ENCODE measurements at places on chromosomes 1 and 21. TPM values are rescaled to one million over a fixed set of nuclear protein-coding genes. Genes with fewer than 3 reads are reported as not detected.

AVPR1B gene
- not detected for total RNA-seq

RAB42 gene
- 0.83 TPM for total RNA-seq

FNDC7 gene
- under 0.01 TPM for total RNA-seq

GRCh38 chr21:14572204-14572780, 26.2 kb upstream of the SAMSN1 start:
- no peak overlapping the region for H3K4me3 ChIP-seq
- no peak for DNase-seq
- no peaks in the 10 kb centered on the region for H3K4me1 ChIP-seq

GRCh38 chr1:226135059-226135651, 51.4 kb downstream of the ACBD3 start:
- H3K36me3 ChIP-seq, result no peaks in the 10 kb centered on the region
- H3K27ac ChIP-seq, result no peak overlapping the region
- H3K27me3 ChIP-seq, result no peaks in the 10 kb centered on the region
- H3K4me3 ChIP-seq, result no peak overlapping the region
- no peak for DNase-seq
- no peaks in the 10 kb centered on the region for H3K4me1 ChIP-seq

SPRR2A gene
- total RNA-seq, result not detected

CRB1 gene
- under 0.01 TPM for total RNA-seq

ACKR1 gene
- total RNA-seq, result not detected

- no peak overlapping the region for H3K4me3 ChIP-seq
- no peaks in the 10 kb centered on the region for H3K27me3 ChIP-seq
- H3K4me1 ChIP-seq, result peaks cover 2% of the 10 kb centered on the region
- H3K27ac ChIP-seq, result no peak overlapping the region
These were observed 6.5 kb downstream of the CCSAP start for GRCh38 chr1:229336345-229336744.

DNA sequence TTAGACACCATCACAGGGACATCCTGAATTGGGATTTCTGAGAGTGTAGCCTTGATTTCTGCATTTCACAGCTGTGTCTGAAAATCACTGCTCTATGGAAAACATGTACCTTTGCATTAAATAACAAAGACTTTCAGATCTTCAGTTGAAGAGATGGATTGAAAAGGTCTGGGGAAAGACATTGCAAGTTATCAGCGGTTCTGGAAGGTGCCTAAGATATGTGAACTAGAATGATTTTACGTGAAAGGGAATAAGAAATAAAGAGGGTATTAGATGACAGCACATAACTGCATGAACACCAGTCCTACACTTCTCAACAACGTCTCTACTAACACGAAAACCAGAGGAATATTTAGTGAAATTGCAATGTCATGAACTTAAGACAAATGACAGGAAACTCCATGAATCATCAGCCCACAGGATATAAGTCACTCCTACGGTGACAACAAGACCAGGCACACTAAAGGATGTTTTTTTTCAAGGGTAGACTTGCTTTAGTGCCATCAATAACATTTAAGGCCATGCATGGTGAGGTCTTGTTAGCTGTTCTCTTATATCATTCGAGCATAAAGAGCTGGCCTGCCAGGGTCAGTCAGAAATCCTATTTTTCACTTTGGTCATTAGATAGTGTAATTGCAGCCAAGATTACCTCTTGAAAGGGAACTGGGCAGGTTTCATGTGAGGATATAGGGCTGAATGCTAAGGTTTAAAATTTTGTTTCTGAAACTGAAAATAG, 283.1 kb downstream of the GRIK1 start:
- H3K27me3 ChIP-seq, result no peaks in the 10 kb centered on the region
- no peaks in the 10 kb centered on the region for H3K36me3 ChIP-seq
- H3K27ac ChIP-seq, result no peak overlapping the region
- H3K4me3 ChIP-seq, result no peak overlapping the region

- no peaks in the 10 kb centered on the region for H3K4me1 ChIP-seq
- no peaks in the 10 kb centered on the region for H3K27me3 ChIP-seq
- peaks cover 7% of the 10 kb centered on the region for H3K36me3 ChIP-seq
- no peak overlapping the region for H3K27ac ChIP-seq
These were observed 14.0 kb downstream of the LPGAT1 start for GRCh38 chr1:211816586-211816985.

DNA sequence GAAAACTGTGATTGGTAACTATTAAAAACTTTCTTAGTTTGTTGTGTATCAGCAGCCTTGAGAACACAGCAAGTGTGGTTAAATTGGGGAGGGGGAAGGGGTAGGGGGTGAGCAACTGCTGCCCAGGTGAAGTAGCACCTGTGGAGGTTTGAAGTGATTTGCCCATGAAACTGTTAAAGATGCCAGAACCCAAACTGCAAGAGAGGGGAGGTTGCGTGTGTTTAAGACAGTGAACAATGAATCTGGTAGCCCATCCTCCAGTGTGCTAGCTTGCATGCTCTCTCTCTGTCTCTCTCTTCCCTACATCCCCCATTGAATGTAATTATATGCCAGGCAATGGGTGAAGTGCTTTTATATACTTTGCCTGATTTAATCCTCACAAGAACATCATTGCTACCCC, 154.7 kb downstream of the RUNX1 start:
- no peaks in the 10 kb centered on the region for H3K27me3 ChIP-seq
- H3K27ac ChIP-seq, result no peak overlapping the region
- DNase-seq, result no peak
- H3K4me3 ChIP-seq, result no peak overlapping the region

- H3K36me3 ChIP-seq, result no peaks in the 10 kb centered on the region
- H3K4me3 ChIP-seq, result no peak overlapping the region
- no peaks in the 10 kb centered on the region for H3K4me1 ChIP-seq
- DNase-seq, result peak; percentile 37
- H3K27me3 ChIP-seq, result no peaks in the 10 kb centered on the region
These were observed 36.4 kb downstream of the RXRG start for GRCh38 chr1:165408518-165408917.

- no peak for DNase-seq
- no peaks in the 10 kb centered on the region for H3K4me1 ChIP-seq
- H3K27ac ChIP-seq, result no peak overlapping the region
- peaks cover 56% of the 10 kb centered on the region for H3K36me3 ChIP-seq
- no peak overlapping the region for H3K4me3 ChIP-seq
These were observed 8.5 kb downstream of the SSR2 start for GRCh38 chr1:156012051-156012817.

DNA sequence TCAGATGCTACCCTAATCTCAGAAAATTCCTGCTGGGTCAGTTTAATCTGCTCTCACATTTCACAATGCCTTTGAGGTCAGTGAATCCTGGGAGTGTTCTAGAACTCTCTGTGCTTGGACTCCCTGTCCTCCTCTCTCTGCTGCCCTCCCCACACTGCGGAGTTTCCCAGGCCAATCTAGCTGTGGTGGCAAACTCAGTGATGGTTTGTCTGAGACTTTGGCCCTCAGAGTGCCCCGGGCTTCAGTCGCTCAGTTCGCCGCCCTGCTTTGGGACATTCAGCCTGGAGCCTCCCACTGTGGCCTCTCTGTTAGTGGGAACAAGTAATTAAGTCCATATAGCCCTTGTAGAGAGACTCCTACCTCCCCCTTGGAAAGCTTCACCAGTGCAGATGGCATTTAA, 7.1 kb downstream of the C1orf226 start:
- H3K4me3 ChIP-seq, result no peak overlapping the region
- no peaks in the 10 kb centered on the region for H3K4me1 ChIP-seq

DNA sequence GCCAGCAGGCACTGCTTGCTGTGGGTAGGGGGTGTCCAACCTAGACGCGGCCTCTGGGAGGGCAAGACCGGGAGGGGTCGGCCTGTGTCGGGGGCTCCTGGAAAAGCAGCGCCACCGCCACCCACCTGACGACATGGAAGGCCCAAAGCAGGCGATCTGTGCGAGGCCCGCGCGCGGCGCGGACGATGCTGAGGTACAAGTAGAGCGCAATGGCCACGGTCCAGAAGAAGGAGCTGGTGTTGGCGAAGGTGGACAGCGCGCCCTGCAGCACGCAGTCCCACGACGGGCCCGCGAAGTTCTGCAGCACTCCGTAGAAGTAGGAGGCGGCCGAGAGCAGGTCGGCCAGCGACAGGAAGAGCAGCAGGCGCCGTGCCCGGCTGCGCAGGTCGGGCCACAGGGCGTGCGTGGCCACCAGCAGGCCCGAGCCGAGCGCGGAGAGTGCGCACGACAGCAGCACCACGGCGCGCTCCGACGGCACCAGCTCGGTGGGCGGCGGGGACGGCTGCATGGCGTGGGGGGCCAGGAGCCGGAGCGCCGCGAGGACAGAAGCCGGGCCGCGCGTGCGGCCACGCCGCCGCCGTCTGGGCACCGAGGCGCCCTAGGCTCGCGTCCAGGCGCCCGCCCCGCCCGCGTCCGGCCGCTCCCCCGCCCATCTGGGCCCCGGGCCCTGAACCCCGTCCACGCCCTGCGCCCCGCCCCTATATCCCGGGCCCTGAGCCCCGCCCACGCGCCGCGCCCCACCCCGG, at the start of gene GPR157:
Gene GPR157, minus strand, starts transcription at position 583 of the 746 bp plus-strand sequence. Its CDS starts 75 bp downstream, at position 508.
- no peaks in the 10 kb centered on the region for H3K27me3 ChIP-seq
- H3K4me3 ChIP-seq, result peak within 1 kb of the TSS; percentile 85
- H3K36me3 ChIP-seq, result no peaks in the 10 kb centered on the region
- H3K27ac ChIP-seq, result peak within 1 kb of the TSS; percentile 45

- DNase-seq, result no peak
- no peaks in the 10 kb centered on the region for H3K36me3 ChIP-seq
- peaks cover 12% of the 10 kb centered on the region for H3K4me1 ChIP-seq
- no peak overlapping the region for H3K4me3 ChIP-seq
- H3K27me3 ChIP-seq, result peaks cover 41% of the 10 kb centered on the region
- no peak overlapping the region for H3K27ac ChIP-seq
These were observed 36.7 kb downstream of the KCNQ4 start for GRCh38 chr1:40820251-40820797.

GRCh38 chr1:162470216-162470615, 27.4 kb upstream of the UHMK1 start:
- H3K27me3 ChIP-seq, result peaks cover 4% of the 10 kb centered on the region
- DNase-seq, result no peak
- H3K4me1 ChIP-seq, result no peaks in the 10 kb centered on the region
- no peak overlapping the region for H3K27ac ChIP-seq
- H3K4me3 ChIP-seq, result no peak overlapping the region
- H3K36me3 ChIP-seq, result no peaks in the 10 kb centered on the region

GPR52 gene
- 0.90 TPM for total RNA-seq

DNA sequence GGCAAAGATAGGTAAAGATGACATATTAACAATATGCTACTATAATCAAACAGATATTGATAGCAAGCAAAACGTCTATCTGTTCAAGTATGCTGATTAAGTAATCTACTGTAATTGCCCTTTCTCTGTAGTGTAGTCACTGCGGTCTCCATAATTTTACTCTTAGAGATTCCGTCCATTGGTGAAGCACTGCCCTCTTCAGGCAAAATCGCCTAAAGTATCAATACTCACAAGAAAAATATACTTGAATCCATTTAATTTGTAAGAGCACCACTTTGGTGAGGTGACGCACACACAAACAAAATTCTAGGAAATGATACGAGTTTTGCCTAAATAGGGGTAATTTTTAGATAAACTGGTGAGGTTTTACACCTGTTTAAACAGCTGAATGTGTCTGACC, 434.6 kb upstream of the CHRM3 start:
- H3K4me3 ChIP-seq, result no peak overlapping the region
- H3K4me1 ChIP-seq, result no peaks in the 10 kb centered on the region
- H3K36me3 ChIP-seq, result no peaks in the 10 kb centered on the region
- peak; percentile 33 for DNase-seq
- no peak overlapping the region for H3K27ac ChIP-seq

DNA sequence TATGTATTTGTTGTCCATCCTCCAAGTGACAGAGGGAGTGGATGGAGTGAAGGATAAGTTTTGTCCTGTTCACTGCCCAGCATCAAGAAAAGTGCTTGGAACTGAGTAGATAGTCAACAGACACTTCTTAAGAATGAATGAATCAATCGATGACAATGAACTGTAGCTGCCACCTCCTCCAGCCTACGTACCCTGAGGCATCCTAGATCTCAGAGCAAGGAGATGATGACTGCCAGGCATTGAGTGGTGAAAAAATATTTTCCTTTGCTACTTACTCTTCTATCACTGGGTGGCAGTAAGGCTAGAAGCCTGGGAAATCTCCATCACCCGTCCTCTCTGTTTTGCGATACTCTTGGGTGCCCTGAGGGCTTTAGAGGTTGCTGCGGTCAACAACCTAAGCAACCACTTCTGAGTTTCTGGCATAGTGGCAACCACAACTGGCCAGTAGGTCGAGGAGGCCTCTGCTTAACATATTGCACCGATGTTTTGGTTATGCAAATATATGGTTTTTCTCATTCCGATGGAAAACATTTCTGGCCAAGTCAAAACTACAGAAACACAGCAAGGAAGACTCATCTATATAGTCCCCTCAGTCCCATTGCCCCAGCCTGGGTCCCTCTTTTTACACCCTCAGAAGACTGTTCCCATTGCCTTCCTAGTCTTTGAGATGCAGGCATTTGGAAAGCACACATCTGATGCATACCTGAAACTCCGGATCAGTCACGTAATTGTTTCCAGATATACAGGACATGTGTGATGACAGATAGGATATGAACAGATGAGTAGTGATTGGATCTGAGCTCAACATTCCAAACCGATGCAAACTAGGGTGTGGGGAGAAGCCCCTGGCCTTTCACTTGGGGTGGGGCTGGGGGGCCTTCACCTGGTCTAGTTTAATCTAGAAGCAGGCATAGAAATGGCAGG, 136.8 kb downstream of the RUNX1 start:
- H3K27ac ChIP-seq, result no peak overlapping the region
- H3K4me3 ChIP-seq, result no peak overlapping the region
- DNase-seq, result no peak

DNA sequence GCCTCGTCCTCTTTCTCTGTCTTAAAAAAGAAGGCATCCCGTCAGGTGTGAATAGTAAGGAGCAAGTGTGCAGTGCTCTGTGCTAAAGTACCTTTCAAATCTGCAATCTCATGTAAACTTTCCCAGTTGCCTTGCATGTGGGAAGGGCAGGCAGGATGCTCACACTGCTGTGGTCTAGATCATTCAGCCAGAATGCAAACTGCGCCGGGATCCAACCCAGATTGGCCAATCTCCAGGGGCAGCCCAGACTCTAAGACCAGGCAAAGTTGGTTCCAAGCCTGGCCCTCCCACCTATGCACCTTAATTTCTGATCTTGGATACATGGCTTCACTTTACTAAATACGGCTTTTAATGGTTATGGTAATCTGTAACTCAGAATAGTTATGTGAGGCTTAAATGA, 3.2 kb upstream of the MAP1LC3C start:
- H3K27me3 ChIP-seq, result no peaks in the 10 kb centered on the region
- no peak overlapping the region for H3K27ac ChIP-seq
- DNase-seq, result no peak
- no peak overlapping the region for H3K4me3 ChIP-seq

GNAI3 gene
- total RNA-seq, result 25.0 TPM

- no peaks in the 10 kb centered on the region for H3K27me3 ChIP-seq
- no peak for DNase-seq
- H3K4me3 ChIP-seq, result no peak overlapping the region
- no peaks in the 10 kb centered on the region for H3K36me3 ChIP-seq
- peaks cover 25% of the 10 kb centered on the region for H3K4me1 ChIP-seq
These were observed 5.1 kb upstream of the CSRP1 start for GRCh38 chr1:201511941-201512539.

LCE2C gene
- total RNA-seq, result not detected

PCP4 gene
- not detected for total RNA-seq

CXADR gene
- 0.83 TPM for total RNA-seq

Measured in IMR-90 (cell line).